ENCODE measurements at places on chromosomes 13 and 19. TPM values are rescaled to one million over a fixed set of nuclear protein-coding genes. Genes with fewer than 3 reads are reported as not detected.

DNA sequence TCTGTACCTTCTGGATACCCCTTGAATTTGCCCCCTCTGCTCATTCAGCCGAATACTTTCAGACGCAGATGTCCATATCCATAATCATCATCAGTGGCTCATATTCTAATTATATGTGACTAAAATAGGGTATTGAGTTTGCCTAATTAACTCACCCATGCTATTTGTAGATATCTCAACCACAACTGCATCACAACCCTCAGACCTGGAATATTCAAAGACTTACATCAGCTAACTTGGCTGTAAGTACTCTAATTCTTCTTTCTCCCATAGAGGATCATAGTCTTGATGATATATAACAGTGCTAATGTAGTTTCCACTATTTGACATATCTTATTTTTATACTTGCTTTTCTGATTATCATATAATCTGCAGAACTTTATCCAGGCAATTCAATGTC lies 35.8 kb downstream of the RXFP2 start:
- no peak for DNase-seq

- DNase-seq: peak; percentile 69
Measured at GRCh38 chr13:32264407-32264806, 50.8 kb downstream of the ZAR1L start.

DNA sequence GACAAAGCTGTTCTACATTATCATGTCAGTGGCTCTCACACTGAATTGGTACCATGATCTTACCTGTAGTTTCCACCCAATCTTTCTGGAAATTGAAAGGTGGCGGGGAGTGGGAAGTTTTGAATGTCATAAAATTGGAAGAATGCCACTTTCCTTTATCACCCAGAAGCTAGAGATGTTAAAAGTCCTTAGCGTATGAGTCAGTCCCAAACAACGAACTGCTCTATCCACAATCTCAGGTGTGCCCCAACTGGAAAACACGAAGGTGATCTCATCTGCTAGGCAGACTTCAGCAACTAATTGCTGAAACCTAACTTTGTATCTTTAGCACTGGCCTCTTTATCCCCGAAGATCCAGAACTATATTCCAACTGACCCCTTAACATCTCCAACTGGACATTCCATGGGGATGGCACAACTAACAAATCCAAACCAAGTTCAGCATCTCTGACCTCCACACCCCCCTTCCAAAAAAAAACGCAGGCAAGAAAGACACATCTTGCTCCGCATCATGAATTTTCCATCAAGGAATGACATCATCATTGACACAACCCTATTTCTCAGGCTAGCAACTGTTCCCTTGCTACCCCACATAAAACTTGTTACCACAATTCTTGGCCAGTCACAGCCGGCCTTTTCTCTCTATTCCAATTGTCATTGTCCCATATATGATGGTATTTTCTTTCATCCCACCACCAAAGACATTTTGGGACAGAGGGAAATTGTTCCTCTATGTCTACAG lies 175.4 kb downstream of the KLF12 start:
- no peak for DNase-seq

DNA sequence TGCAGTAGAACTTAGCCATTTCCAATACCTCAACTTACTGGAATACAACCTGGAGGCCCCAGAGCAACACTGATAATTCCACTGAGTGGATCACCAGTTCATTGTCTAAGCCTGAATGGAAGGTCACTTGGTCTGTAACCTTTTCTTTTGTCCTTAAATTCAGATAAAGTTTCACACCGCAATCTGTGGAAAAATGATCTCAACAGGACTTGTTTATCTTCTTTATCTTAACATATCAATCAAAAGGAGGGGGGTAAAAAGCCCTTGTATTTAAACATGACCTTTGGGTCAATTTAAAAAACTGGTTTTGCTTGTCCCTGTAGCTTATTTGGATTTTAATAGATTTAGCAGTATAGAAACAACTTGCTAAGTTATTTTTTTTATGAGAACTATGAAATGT lies 21.6 kb downstream of the SAE1 start:
- no peak for DNase-seq

GRCh38 chr19:55311397-55311796 lies 13.7 kb downstream of the TMEM150B start:
- DNase-seq: no peak

DNA sequence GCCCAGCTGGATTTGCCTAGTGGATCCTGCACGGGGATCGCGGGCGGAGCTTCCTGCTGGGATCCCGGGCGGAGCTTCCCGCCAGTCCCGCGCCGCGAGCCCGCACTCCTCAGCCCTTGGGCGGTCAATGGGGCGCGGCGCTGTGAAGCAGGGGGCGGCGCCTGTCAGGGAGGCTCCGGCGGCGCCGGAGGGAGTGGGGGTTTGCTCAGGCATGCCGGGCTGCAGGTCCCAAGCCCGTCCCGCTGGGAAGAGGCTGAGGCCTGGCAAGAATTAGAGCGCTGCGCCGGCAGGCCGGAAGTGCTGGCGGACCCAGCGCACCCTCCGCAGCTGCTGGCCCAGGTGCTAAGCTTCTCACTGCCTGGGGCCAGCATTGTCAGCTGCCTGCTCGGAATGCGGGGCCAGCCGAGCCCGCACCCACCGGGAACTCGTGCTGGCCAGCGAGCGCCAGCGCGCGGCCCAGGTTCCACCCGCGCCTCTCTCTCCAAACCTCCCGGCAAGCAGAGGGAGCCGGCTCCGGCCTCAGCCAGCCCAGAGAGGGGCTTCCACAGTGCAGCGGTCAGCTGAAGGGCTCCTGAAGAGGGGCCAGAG lies 119.6 kb downstream of the PRR20E start:
- no peak for DNase-seq

DNA sequence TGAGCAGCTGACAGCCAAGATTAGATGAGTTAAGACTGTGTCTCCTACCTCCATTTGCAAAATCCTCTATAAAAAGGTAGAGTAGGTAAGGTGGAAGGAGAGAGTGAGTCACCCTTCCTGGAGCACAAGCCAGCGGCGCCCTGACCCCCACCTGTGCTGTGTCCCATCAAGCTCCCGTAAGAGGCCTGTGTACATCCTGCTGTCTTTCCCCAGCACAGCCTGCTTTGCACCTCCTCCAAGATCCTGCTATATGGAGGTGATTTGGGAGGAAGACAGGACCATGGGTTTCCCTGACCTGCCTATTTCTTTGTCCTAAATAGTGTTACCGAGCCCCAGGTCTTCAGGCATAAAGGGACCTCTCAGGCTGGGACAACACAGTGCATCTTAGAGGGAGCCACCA lies 62.3 kb upstream of the UQCRFS1 start:
- no peak for DNase-seq

DNA sequence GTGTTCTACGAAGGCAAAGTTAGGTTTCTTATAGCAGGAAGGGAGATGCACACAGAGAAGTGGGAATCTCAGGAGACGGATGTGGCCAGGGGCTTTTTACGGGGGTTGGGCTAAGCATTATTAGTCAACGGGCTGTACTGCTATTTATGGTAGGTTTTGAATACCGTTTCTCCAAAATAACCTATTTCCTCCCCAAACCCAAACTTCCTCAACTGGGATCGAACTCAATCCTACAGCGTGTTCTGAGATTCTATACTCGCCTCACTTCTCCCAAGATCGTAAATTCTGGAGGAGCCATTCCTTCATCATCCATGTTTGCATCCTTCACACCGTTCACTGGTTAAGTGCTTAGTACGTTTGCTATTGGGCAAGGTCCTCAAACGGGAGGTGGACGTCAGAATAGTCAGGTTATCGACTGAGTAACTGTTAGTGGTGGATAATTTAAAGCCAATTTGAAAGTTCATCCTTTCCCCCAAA lies 1.2 kb upstream of the TRIM13 start:
- no peak for DNase-seq

- DNase-seq: no peak
Measured at GRCh38 chr13:110001670-110002275, 215.4 kb upstream of the IRS2 start.

- peak; percentile 87 for DNase-seq
Measured at GRCh38 chr13:75368167-75368566, 113.8 kb downstream of the TBC1D4 start.

DNA sequence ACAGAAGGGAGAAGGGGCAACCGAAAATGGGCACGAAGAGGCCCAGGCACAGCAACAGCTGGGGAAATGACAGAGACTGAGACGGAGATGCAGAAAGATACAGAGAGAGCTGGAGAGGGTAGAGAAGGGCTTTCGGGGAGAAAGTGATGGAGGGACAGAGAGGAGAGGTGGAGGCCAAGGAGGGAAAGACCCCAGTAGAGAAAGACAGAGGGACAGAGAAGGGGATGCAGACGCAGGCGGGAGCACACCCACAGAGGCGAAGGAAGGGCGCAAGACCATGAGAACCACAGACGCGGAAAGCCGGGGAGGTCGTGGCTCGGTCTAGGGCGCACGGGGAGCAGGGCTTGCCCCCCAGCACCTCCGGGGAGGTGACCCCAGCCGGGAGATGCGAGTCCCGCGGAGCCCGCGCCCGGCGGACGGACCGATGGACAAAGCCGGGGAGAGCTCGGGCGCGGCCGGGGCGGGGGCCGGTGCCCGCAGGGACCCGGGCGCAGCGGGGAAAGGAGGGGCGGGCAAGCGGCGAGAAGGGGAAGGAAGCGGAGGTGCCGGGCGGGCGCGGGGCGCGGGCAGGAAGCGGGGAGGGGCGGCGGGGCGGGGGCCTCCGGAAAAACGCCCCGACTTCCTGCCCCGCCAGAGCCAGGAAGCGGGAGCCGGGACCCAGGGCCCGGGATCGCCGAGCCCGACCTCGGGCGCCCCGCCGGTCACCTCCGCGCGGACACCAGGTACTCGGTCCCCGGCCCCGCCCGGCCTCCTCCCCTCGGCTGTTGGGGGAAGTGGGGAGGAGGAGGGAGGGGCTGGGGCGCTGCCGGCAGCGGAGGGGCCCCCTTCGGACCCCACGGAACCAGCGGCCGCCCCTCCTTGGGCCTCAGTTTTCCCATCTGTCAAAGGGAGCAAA lies at the start of gene ARHGEF1:
TSS of gene ARHGEF1 (plus strand) at position 617 of the 895 bp plus-strand sequence. CDS start 4,899 bp downstream, outside the sequence.
- peak; percentile 74 for DNase-seq

DNA sequence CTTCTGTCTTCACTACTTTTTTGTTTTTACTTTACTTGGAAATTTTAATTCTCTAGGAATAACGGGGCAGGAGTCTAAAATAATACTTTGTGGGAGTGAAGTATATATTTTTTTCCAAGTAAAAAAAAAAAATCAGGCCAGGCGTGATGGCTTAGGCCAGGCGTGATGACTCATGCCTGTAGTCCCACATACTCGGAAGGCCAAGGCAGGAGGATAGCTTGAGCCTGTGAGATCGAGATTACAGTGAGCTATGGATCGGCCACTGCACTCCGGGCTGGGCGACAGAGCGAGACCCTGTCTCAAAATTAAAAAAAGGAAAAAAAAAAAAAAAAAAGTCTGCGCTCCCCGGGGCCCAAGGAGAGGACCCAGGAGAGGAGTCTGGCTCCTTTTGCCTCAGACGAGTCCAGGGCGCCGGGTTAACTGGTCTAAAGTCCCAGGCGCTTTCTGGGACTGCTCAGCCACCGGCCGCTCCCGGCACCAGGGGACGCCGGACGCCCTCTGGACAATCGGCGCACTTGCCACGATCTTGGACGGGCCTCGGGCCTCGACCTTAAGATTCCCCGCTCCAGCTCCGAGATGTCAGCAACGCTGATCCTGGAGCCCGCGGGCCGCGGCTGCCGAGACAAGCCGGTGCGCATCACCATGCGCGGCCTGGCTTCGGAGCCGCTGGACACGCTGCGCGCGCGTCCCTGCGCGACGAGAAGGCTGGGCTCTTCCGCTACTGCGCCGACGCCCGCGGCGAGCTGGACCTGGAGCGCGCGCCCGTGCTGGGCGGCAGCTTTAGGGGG lies 2.7 kb upstream of the ZFP82 start:
- DNase-seq: peak; percentile 18

DNA sequence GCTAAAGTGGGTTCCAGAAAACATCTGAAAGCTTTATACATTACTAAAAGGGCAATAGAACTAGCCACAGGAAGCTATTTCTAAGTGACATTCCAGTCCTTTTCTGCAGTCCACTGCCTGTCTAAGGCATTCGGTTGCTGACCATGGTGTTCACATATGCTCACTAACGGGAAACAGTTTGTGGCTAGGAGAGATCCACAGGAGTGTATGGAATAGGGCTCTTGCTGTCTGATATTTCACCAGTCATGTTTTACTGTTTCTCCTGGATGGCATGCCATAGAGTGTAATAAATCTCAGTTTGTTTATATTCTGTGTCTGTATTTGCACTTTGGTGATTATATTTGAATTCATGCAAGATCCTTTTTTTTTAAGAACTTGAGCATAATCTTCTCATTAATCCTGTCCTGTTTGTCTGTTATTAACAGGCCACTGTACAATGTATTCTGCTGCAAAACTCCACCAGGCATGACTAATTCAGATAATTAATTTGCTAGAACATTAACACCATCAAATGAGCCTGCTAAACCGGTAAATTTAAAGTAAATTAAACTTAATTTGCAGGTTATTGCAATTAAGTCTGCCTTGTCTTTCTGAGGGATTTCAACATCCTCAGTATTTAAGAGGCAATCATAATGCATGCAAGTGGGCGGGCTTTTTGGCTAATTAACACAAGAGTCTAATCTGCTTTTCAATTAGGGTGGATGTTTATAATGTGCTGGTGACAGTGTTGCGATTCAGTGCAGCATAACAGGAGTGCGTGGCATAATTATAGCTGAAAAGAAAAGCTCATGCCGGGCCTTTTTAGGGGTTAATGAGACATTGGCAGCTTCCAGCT lies 201.3 kb downstream of the POU4F1 start:
- no peak for DNase-seq

- no peak for DNase-seq
Measured at GRCh38 chr13:79675931-79676660, 195.1 kb downstream of the NDFIP2 start.

DNA sequence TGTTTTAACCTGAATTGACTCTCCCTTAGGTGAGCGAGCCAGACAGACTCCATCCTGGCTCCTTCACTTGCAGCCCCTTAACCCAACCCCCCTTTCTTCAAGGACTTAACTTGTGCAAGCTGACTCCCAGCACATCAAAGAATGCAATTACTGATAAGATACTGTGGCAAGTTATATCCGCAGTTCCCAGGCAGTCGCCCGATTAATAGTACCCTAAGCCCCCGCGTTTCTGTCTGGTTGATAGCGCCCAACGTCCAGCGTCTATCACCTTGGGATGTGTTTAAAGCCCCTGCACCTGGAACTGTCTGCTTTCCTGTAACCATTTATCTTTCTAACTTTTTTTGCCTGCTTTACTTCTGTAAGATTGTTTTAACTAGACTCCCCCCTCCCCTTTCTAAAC lies 6.2 kb downstream of the HSD17B14 start:
- DNase-seq: no peak

Gene PTGIR
- 4.2 TPM for total RNA-seq

Gene TPRX2
- total RNA-seq: not detected

Gene CLDN10
- total RNA-seq: 0.28 TPM

Gene CEACAM7
- total RNA-seq: not detected

Gene DNAJB1
- 48.6 TPM for total RNA-seq

Gene PLPPR3
- total RNA-seq: not detected

Gene FFAR2
- 0.76 TPM for total RNA-seq

Gene DLL3
- not detected for total RNA-seq

Gene MARK4
- 28.1 TPM for total RNA-seq

Gene LILRB4
- 1.0 TPM for total RNA-seq

Gene CACNG6
- not detected for total RNA-seq

Data from heart right ventricle (tissue), 16 donors.